HCT116 (cell line): ENCODE measurements at places on chromosomes 6 and 20.
A peak's percentile ranks its signal among the peaks of the same experiment; 100 is the strongest.

DNA sequence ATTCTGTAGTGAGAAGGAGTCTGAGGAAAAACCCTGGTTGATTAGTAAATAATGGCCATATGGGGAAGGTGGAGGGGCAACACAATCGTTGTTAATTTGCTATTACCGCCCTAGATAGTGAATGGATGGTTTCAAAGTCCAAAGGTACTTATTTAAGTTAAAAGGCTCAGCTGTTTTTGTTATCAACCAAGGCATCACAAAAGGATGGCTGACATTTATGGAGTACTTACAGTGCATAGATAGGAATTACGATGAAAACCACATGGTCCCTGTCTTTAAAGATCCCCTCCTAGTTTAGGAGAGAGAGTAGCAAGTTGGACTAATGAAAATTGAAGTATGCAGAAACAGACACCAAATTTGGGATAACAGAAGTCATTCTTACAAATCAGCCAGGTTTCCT lies 319.6 kb downstream of the CDKAL1 start:
- no peak for DNase-seq
- H3K27me3 ChIP-seq = no peaks in the 10 kb centered on the region
- no peak overlapping the region for H3K4me3 ChIP-seq
- no peak overlapping the region for H3K27ac ChIP-seq
- no peaks in the 10 kb centered on the region for H3K4me1 ChIP-seq

DNA sequence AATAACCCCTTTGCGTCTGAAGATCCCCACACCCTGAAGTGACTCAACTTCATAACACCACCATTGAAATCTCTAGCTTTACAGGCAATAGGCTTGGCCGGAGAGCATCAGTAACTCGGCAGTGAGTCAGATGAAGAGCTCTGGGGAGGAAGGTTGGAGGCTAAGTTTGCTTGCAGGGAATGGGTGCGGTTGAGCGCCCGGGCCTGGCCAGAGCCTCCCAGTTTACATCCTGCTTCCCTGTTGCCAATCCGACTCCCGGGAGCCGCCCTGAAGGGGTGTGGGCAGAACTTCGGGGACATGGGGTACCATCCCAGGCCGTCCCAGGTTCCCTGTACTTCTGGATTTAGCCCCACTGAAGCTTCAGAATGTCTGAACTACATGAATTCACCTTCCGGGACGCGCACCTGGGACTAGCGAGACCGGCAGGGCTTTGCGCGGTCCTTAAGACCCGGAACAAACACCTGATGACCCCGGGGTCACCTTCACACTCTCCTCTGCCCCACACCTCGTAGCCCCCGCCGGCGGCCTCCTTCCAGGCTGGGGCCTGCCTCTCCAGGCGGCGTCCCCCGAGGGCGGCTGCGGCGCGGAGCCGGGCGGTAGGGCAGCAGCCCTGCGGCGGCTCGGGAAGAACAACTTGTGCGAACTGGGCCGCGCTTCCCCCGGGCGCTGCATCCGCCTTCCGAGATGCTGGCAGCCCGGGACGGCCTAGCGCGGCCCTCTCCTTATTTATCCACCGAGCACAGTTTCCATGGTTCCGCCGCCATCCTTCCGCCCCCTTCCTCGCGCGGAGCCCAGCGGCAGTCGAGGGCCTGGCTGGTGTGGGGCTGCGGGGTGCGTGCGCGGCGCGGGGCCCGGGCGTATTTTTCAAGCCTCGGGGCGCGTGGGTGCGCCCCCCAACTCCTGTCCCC lies 56.6 kb upstream of the RREB1 start:
- H3K27ac ChIP-seq = no peak overlapping the region; the same call in 1 of the 2 replicates
- no peaks in the 10 kb centered on the region for H3K4me1 ChIP-seq
- H3K27me3 ChIP-seq = no peaks in the 10 kb centered on the region
- DNase-seq = no peak

GRCh38 chr6:37059344-37060194 lies 54.1 kb downstream of the FGD2 start:
- H3K27me3 ChIP-seq = no peaks in the 10 kb centered on the region
- H3K36me3 ChIP-seq = no peaks in the 10 kb centered on the region
- peak overlapping the region; percentile 94 for H3K27ac ChIP-seq

DNA sequence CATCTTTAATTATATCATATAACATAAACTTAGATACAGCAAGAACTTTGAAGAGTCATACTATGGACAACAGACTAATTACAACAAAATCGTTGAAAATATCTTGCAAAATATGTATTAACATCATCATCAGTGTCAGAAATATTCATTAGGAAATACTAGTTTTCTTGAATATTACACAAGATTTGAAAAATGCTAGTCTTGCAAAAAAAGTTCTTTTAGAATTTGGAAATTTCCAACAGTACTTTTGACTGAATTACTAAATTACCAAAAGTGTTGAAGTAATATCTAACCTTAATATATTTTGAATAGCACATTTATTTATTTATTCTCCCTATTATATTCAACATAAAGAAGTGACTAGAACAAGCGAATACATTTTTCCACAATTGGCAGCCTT lies 1224.8 kb upstream of the EYS start:
- H3K27me3 ChIP-seq = no peaks in the 10 kb centered on the region
- no peaks in the 10 kb centered on the region for H3K36me3 ChIP-seq
- H3K27ac ChIP-seq = no peak overlapping the region
- no peak for DNase-seq

GRCh38 chr20:48912065-48912464 lies 9.4 kb upstream of the ARFGEF2 start:
- H3K36me3 ChIP-seq = no peaks in the 10 kb centered on the region
- H3K27ac ChIP-seq = no peak overlapping the region
- no peak overlapping the region for H3K4me3 ChIP-seq
- H3K4me1 ChIP-seq = no peaks in the 10 kb centered on the region
- H3K27me3 ChIP-seq = no peaks in the 10 kb centered on the region

- no peaks in the 10 kb centered on the region for H3K36me3 ChIP-seq
- H3K27ac ChIP-seq = no peak overlapping the region
- no peaks in the 10 kb centered on the region for H3K27me3 ChIP-seq
- no peak for DNase-seq
These were observed 274.3 kb downstream of the COL12A1 start for GRCh38 chr6:74931558-74931957.
